ENCODE measurements at places on chromosomes 11 and 22. TPM values are rescaled to one million over a fixed set of nuclear protein-coding genes. Genes with fewer than 3 reads are reported as not detected.

The CCDC81 gene
- polyA plus RNA-seq, result 0.20 TPM

The RFPL3 gene
- 0.08 TPM for polyA plus RNA-seq

The PRCP gene
- 84.4 TPM for polyA plus RNA-seq

The ZDHHC24 gene
- 15.6 TPM for polyA plus RNA-seq

The OR8H2 gene
- not detected for polyA plus RNA-seq
